Stromal cell of bone marrow (primary cell): ENCODE measurements at places on chromosomes 12 and 14.

- no peak for DNase-seq
Observed at GRCh38 chr12:121618659-121619233, 7.6 kb upstream of the ORAI1 start.

DNA sequence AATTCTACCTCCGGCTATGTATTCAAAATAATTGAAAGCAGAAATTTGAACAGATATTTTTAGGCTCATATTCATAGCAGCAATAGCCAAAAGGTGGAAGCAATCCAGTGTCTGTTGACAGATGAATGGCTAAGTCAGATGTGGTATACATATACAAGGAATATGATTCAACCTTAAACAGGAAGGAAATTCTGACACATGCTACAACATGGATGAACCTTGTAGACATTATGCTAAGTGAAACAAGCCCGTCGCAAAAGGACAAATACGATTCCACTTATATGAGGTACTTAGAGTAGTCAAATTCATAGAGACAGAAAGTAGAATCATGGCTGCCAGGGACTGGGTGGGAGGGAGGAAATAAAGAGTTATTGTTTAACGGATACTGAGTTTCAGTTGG lies 331.6 kb downstream of the PCNX1 start:
- no peak for DNase-seq

DNA sequence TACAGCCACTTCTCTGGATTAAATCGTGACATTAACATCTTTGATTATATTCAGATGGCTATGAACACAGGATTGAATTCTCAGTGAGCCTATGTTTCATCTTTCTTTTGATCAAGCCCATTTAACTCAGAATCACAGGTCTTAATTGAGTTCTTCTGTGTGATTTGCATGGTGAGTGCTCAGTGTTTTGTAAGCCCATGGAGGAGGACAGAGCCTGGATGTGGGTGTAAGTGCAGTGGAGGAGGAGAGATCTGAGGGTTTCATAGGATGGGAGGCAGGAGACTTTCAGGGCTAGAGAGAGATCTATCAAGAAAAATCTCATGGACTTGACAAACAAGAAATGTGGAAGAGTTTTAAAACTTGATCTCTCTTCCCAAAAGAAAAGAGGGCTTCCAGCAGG lies 5.3 kb upstream of the TESPA1 start:
- no peak for DNase-seq

DNA sequence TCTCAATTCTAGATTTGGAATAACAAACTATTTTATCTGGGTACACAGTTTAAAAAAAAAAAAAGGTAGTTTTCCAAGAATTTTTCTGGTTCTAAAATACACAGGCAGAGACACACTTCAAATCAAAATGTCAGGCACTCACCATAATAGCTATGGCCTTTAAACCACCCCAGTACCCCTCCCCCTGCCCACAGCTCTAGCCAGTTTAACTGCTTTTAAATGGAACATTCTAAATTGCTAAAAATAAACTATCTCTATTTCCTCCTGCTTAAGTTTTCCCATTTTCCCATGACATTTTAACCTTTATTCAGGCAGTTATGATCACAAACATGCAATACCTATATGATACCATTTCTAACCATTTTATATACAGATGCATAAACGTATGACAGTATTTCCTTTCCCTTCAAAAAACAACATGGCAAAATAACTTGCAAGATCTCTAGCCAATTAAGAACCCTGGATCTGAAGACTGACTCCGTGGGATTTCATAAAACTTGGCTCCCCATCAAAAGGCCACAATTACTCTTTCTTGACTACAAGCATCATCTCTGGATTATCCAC lies 46.3 kb downstream of the PPP2R5E start:
- DNase-seq = no peak

DNA sequence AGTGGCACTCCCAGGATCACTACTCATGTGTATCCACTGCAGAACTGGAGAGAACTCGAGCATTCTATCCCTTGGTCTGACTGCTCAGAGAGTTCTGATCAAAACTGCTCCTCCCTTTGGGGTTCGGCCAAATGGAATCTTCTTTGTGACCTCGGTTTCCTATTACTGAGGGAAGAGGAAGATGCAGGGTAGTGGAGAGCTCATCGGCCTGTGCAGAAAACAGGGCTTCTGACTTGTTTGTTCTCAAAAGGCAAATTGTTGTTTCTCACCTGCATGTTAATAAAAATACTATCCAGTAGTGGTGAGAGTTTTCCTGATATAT lies 17.1 kb upstream of the AKAP6 start:
- DNase-seq = no peak

DNA sequence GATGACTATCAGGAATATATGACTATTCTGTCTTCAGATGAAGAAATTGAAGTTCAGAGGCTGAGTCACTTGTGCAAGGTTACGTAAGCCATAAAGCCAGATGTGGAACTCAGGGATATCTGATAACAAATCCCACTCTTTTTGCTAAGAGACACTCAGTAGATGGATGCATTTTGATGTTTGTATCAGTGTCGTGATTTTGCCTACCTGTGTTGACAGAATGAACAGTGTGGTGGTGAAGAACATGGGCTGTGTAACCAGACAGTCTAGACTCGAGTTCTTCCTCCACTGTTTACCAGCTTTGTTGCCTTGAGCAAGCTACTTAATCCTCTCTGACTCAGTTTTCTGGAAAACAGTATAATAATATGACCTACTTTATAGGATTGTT lies 93.9 kb downstream of the DAAM1 start:
- DNase-seq = no peak

- DNase-seq = no peak
Observed at GRCh38 chr14:95221531-95221930, 64.2 kb upstream of the DICER1 start.

DNA sequence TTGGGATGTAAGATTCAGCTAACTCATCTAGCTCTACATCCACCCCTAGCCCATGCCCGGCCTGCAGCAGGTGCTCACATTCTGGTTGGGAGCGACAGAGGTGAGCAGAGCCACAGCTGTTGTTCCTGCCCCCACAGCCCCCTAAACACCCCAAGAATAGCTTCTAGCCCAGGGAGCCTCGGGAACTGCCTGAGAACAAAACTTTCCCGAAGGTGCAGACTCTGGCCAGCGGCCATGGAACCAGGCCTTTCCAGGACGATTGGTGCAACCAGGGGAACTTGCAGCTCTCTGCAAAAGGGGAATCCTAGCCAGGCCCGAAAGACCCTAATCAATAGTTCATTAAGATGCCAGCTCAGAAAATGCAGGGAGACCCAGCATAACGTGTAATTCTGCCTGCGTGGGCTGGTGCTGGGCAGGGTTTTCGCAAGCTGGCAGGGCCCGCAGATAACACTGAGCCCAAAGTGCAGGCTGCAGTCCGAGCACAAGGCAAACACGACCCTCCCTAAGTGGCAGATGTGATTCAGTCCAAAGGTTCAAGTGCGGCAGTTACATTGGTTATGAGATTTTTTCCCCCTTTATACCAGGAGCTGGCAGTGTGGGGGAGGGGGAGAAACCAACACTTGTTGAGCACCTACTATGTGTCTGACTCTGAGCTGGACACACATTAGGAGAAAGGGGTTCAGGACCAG lies 122.5 kb upstream of the MAP1LC3B2 start:
- no peak for DNase-seq

DNA sequence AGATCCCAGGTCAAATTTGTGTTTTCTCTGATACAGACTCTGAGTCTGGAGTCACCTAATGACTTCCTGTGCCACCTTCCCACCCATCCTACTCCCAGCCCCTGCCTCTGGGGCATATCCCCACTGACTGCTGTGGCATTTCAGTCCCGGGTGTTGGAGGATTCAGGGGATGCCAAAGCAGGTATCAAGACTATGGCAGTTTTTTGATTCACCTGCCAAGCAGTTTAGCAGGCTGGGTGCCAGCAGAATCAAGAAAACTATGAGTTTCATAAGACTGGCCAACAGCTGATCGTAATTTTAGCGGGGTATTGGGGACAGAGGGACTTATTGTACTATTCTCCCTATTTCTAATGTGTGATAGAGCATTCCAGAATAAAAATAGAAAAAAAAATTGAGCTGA lies 4.6 kb downstream of the PLEKHH1 start:
- DNase-seq = no peak
